ENCODE measurements at places on chromosomes 1 and 21. TPM values are rescaled to one million over a fixed set of nuclear protein-coding genes. Genes with fewer than 3 reads are reported as not detected.

DNA sequence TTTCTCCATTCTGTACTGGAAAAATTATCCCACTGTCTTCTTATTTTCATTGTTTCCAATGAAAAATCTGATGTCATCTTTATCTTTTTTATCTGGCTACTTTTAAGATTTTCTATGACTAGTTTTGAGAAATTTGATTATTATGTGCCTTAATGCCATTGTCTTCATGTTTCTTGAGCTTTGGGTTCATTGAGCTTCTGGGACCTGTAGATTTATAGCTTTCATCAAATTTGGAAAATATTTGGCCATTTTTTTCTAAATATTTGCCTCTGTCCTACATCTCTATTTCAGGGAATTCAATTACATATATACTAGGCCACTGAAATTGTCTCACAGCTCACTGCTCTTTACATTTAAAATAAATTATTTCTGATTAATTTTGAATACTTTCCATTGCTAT lies 38.7 kb upstream of the KCNH1 start:
- H3K4me3 ChIP-seq = no peak overlapping the region
- no peak overlapping the region for H3K27ac ChIP-seq
- no peaks in the 10 kb centered on the region for H3K4me1 ChIP-seq
- H3K36me3 ChIP-seq = no peaks in the 10 kb centered on the region
- no peak for DNase-seq

DNA sequence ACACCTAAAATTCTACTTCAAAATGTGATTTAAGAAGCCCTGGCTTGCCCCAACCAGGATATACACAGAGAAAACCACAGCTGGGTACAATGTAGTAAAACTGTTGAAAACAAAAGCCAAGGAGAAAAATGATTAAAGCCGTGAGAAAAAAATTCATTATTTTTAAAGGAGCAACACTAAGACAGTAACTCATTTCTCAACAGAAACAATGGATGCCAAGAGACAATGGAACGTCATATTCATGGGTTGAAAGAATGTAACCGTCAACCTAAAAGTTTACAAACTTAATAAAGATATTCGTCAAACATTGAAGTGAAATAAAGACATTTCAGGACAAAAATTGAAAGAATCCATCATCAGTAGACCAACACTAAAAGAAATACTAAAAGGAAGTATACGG lies 340.9 kb downstream of the KIF26B start:
- no peak overlapping the region for H3K4me3 ChIP-seq
- H3K27ac ChIP-seq = no peak overlapping the region
- no peak for DNase-seq
- no peaks in the 10 kb centered on the region for H3K36me3 ChIP-seq
- no peaks in the 10 kb centered on the region for H3K4me1 ChIP-seq
- no peaks in the 10 kb centered on the region for H3K27me3 ChIP-seq

GRCh38 chr1:110673197-110673701 lies 1.5 kb downstream of the KCNA3 start:
- H3K4me1 ChIP-seq = peaks cover 13% of the 10 kb centered on the region
- DNase-seq = no peak

DNA sequence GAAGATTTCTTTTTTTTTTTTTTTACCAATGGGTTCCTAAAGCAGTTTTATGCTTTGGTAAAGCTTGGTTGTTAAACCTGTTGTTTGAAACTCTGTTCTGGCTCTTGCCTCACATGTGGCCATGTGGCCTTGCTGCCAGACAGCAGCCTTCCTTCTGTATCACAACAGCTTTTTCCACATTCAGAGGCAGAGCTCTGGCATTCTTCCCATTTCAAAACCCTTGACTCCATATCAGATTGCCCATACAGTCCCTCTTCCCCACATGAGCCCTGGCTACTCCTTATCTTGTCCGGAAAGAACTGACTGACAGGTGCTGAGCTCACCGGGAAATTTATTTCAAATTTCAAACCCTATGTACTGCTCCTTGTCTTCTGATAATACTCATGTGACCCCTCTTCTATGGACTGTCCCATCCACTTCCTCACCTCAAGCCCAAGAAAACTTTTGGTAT lies 38.5 kb upstream of the LAX1 start:
- DNase-seq = no peak
- H3K4me3 ChIP-seq = no peak overlapping the region
- H3K27me3 ChIP-seq = no peaks in the 10 kb centered on the region

DNA sequence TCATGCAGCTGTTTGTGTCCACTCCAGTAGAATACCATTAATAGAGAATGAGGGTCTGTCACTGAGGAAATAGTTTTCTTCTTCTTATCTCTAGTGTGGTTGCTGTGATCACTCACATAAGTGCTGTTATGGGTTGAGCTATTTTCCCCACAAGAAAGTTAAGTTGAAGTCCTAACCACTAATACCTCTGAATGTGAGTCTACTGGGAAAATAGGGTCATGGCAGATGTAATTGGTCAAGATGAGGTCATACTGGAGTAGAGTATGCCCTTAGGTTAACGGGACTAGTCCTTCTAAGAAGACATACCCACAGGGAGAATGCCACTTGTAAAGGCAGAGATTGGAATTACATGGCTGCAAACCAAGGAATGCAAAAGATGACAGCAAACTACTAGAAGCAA lies 70.5 kb upstream of the COL24A1 start:
- no peak for DNase-seq
- no peak overlapping the region for H3K27ac ChIP-seq
- H3K36me3 ChIP-seq = no peaks in the 10 kb centered on the region
- H3K27me3 ChIP-seq = no peaks in the 10 kb centered on the region
- H3K4me1 ChIP-seq = no peaks in the 10 kb centered on the region
- no peak overlapping the region for H3K4me3 ChIP-seq

The TMEM9 gene
- 163 TPM for total RNA-seq
